ENCODE measurements at places on chromosomes 3 and 15. TPM values are rescaled to one million over a fixed set of nuclear protein-coding genes. Genes with fewer than 3 reads are reported as not detected.

Gene KATNBL1
- total RNA-seq = 39.2 TPM

Gene LYZL4
- not detected for total RNA-seq

Gene IL17RE
- 0.94 TPM for total RNA-seq

Gene ERC2
- total RNA-seq = 0.19 TPM

DNA sequence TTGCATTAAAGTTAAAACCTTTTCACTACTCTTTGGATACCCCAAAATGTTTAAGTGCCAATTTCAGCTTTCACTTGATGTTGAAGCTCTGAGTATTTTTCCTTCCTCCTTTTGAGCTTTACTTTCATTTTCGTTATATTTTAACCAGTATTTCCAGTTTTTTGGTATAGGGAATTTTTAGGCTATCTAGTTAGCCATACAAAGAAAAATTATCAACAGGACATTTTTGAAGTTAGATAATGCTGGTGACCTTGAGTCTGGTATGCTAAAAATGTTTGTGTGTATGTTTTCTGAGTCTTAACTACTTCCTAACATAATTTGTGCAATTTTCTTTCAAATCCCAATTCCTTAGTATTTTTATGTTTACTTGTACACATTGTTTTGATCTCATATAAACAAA lies 284.8 kb downstream of the OTOL1 start:
- no peak for DNase-seq
